NCI-H1048 (cell line): ENCODE measurements at places on chromosomes 13 and 19.

GRCh38 chr19:5671600-5671999 is 8.7 kb downstream of the MICOS13 start:
- no peak for DNase-seq

- no peak for DNase-seq
Measured at GRCh38 chr19:42554046-42554575, 25.8 kb upstream of the CEACAM1 start.

DNA sequence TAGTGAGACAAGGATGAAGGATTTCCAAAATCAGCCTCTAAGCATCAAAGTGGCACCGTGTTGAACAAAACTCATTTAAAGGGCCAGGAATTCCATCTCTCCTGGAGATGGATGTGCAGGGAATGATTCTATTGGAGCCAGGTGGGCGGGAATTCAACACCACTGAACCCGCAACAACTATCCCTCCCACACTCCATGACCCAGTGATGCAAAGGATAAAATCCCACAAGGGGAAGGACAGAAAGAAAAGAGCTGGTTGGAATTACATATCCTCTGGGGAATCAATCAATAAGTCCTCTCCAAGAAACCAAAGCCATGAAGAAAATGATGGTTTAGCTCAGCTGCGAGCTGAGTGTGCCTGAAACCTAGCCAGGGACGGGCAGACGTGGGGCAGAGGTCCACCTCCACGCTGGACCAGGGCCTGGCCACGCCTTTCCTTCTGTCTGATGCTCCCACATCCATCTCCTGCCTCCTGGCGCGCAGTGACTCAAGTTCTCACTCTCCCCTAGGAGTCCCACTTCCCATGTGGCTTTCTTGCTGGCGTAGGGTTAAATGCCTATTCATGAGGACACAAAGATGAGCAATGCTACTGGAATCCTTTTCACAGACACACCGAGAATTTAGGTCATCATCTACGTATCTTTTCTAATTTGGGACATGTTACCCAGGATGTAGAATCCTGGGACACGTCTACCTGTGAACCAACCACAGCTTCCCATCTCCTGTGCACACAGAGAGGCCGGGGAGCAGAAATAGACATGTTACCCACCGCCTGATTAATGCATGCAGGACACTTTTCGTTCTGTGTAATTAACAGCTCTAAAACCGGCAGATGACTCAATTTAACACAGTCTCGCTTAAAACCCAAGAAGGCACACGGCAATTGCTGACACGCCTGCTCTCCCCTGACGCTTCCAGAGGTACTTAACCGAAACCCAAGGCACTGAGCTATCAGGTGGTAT is 48.6 kb downstream of the PEPD start:
- DNase-seq, result no peak

GRCh38 chr19:3852614-3853254 is 16.1 kb downstream of the ZFR2 start:
- no peak for DNase-seq

GRCh38 chr13:92602560-92602959 is 624.0 kb upstream of the GPC6 start:
- DNase-seq, result no peak

DNA sequence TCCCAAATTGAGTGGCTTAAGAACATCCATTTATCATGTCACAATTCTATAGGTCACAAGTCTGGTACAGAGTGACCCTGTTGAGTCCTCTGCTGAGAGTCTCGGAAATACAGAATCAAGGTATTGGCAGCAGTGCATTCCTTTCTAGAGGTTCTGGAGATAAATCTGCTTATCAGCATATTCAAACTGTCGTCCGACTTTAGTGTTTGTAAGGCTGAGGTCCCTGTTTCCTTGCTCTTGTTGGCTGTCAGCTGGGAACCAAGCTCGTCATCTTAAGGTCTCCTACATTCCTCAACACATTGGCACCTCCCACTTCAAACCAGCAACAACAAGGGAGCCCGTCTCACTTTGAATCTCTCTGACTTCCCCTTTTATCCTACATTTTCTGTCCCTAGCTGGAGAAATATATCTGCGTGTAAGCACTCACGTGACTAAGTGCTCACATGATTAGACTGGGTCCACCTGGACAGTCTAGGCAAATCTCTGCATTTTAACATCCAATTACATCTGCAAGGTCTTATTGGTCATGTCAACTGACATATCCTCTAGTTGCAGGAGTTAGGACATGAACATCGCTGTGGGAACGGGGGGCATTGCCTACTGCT is 886.8 kb downstream of the PCDH9 start:
- DNase-seq, result no peak

- no peak for DNase-seq
Measured at GRCh38 chr13:99527301-99527700, 26.0 kb downstream of the TM9SF2 start.

GRCh38 chr19:49092686-49093085 is 7.4 kb downstream of the SNRNP70 start:
- DNase-seq, result no peak

GRCh38 chr13:44652962-44653660 is 77.0 kb upstream of the TSC22D1 start:
- no peak for DNase-seq

GRCh38 chr19:45097776-45098520 is 5.0 kb downstream of the PPP1R37 start:
- no peak for DNase-seq

- DNase-seq, result no peak
Measured at GRCh38 chr19:36049080-36049698, 4.9 kb downstream of the THAP8 start.

DNA sequence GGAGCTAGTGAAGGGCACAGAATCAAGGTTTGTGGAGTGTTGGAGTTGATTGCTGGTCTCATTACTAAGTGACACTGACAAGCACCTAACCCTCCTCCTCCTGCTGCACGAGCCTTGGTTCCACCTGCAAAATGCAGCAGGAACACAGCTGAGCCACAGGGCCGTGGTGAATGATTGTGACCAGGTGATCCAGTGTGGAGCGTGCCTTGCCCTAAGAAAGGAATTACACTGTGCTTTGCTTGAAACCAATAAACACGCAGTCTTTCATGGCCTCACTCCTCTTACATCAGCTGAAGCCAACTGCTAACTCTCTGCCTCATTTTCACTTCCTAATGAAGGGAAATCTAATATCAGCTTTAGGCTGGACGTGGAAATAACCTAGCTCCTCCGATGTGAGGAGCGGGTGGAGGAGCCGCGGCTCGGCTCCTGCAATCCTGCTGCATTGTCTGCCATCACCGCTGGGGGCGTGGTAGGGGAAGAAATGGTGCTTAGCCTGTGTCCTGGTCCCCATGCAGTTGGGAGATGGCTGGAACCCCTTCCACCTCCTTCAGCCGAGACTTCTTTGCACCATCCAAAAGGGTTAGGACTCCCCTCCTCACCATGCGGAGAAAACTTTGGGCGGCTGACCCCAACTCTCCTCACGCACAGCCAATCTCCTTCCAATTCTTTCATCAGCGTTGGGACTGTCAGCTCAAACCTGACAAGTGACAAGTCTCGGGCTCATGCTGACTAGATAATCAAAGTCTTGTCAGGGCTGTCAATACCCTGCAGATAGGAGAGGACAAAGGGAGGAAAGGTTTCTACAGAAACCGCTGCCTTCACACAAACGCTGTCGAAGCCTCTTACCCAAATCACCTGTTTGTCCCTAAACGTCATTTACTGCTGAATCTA is 427.9 kb downstream of the ZNF536 start:
- peak; percentile 26 for DNase-seq

DNA sequence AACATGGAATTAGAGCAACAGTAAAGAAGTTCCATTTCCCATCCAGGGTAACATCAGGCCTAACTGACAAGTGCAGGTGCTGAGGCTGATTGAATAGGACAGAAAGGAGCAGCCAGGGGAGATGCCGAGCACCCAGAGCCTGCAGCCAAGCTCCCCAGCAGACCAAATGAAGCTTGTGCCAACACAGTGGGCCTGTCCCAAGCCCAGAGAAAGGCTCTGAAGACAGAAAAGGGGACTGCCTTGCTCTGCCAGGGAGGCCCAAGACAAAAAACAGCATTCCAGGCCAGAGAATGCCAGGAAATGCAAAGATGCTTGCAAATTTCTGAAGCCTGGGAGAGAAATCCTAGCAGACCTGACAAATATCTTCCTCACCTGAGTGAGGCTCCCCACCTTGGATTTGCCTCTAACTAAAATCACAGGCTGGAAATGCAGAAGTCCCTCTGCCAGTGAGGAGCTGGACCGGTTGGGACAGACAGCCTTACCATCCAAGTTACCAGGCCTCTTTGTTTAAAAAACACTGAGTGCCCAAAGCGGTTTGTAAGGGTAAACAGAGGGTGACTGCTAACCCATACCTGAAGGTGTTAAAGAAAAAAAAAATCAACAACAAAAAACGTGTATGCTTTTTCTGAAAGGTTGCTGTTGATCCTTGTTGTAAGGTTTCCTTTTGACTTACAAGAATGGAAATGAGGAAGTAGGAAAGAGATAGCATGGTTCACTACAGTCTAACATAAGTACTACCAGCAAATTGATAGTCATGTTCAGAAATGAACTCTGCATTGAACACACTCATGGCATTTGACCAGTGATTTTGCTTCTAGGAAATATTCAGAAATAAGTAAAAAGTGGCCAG is 11.8 kb upstream of the HMGB1 start:
- no peak for DNase-seq

- DNase-seq, result no peak
Measured at GRCh38 chr13:98942485-98942884, 35.4 kb downstream of the DOCK9 start.

DNA sequence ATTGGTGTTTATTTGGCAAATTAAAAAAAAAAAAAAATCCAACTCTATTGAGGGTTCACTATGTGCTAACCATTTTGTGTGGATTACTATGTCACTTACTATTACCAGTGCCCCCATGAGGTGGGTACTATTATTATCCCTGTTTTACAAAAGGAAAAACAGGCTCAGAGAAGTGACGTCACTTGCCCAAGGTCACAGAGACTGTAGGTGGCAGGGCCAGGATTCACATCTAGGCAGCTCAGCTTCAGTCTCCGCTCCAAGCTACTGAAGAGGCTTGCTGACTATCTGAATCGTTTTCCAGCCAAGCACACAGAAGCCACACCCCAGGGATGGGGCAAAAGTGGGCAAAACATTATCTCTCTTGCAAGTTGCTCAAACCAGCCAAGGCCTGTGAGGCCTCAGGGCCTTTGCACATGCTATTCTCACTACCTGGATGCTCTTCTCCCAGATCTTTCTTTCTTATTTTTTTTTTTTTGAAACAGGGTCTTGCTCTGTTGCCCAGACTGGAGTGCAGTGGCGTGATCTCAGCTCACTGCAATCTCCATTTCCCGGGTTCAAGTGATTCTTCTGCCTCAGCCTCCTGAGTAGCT is 4.8 kb upstream of the ANGPTL8 start:
- DNase-seq, result no peak

DNA sequence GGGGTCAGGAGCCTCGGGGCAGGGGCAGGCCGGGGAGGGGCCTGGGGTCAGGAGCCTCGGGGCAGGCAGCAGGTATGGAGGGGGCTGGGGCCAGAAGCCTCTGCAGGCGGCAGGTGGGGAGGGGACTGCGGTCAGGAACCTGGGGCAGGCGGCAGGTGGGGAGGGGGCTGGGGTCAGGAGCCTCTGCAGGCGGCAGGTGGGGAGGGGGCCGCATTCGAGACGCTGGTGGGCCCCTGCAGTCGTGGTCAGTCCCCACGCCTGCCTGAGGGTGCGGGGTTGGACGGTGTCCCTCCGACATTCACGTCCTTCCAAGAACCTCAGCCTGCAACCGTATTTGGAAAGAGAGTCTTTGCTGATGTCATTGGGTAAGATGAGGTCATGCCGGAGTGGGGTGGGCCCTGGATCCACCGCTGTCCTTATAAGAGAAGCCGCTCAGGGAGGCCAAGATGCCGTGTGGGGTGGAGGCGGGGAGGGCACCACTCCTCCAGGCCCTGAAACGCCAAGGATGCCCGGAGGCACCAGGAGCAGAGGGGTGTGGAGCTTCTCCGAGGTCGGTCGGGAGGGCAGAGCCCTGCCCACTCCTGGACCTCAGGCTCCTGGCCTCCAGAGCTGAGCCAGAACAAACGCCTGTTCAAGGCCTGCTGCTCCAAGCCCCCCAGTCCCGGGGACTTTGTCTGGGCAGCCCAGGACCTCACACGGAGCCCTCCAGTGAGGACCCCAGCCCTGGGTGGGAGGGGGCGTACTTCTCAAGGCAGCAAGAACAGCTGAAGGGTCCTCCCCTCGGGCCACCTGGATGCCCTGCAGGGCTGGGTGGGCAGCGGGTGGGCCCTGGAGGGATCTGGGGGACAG is 30.1 kb downstream of the PIP5K1C start:
- DNase-seq, result no peak

GRCh38 chr13:45109102-45109720 is 11.1 kb upstream of the GTF2F2 start:
- DNase-seq, result no peak

DNA sequence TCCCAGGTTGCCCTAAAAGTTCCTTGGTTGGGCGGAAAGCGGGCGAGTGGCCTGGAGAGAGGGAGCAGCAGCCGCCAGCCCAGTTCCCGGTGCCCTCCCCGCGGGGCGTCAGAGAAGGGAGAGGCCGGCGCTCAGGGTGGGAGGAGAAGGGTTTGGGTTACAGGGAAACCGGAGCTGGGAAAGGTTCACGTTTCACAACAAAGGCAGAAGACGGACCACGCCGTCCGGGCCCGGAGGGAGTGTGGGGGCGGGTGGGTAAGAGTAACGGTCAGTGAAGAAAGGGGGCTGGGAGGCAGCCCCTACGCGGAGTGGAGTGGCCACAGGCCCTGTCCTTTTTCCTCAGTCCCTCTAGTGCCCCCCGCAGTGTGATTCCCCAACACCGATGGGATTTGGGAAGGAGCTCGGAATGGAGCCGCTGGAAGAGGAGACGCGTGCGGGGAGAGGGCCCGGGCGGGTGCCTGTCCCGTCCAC is 1.6 kb downstream of the SIX5 start:
- no peak for DNase-seq

GRCh38 chr19:52673014-52673413 is 34.9 kb upstream of the ZNF83 start:
- DNase-seq, result no peak

DNA sequence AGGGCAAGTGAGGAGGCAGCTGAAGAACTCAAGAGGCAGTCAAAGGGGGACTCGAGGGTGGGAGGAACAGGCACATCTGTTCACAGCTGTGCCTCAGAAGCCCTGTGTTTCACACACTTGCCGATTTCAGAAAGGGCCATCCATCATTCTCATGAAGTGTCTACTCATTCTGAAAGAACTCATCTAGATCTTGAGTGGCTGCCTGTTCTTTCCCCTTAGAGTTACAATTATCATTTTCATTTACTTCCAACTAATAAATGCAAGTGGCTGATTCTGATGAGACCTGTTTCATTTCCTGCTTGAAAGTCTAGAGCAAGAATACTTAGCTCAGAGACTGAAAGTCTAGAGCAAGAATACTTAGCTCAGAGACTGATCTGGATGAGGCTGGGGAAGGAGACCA is 1145.1 kb downstream of the UQCRFS1 start:
- DNase-seq, result no peak
